ENCODE measurements at places on chromosomes 6 and 20.

DNA sequence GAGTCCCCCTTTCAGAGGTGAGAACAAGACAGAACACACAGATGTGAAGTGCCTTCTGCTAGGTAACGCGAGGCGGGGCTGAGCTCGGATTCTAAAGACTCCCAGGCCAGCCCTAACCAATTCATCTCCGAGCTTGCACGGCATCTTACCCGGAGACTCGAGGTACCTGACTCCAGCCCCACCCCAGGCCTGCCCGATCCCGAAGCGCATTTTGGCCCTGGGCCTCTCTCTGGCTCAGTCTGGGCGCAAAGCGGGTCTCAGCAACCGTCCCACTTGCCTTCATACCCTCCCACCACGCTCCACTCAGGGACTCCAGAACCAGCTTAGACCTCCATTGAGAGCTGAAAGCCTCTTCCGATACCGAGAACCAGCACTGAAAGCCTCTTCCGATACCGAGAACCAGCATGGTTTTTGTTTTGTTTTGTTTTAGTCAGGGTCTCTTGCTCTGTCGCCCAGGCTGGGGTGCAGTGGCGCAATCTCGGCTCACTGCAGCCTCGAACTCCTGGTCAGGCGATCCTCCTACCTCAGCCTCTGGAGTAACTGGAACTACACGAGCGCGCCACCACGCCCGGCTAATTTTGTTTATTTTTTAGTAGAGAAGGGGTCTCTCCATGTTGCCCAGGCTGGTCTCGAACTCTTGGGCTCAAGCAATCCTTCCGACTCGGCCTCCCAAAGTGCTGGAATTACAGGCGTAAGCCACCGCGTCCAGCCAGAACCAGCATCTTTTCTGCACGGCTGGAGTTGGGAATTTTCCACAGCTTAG lies 557 bp upstream of the DYNLRB1 start:
- no peak for DNase-seq

- no peak for DNase-seq
Measured at GRCh38 chr20:62639765-62640164, 2.5 kb upstream of the SLCO4A1 start.

GRCh38 chr6:142830116-142830710 lies 114.8 kb downstream of the HIVEP2 start:
- no peak for DNase-seq

GRCh38 chr6:167219967-167220512 lies 62.3 kb upstream of the GPR31 start:
- DNase-seq = no peak

DNA sequence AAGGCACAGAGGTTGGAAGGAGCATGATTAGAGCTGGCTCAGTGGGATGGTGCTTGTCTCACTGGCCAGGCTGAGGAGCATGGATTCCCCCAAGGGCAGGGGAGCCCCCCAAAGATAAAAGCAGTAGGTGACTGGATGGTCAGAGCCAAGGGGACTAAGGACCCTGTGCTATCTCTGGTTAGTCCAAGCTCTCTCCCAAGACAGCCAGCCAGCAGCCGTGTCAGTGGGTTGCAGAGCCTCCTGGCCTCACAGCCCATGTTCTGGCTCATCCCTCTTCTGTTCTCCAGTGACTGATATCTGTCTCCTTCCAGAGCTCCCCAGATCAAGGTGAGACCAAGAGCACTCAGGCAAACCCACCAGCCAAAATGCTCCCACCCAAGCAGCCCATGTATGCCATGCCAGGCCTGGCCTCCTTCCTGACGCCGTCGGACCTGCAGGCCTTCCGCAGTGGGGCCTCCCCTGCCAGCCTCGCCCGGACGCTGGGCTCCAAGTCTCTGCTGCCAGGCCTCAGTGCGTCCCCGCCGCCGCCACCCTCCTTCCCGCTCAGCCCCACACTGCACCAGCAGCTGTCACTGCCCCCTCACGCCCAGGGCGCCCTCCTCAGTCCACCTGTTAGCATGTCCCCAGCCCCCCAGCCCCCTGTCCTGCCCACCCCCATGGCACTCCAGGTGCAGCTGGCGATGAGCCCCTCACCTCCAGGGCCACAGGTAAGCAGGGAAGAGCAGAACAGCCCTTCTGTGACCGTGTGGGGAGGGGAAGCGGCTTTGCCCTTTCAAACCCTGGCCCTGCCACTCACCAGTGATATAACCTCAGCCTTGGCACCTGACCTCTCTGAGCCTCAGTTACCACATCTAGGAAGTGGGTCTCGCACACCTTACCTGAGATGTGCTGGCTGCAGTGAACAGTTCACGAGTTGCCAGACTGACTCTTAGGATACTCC lies 121.3 kb downstream of the JPH2 start:
- no peak for DNase-seq

- no peak for DNase-seq
Measured at GRCh38 chr6:33344701-33345697, 27.5 kb upstream of the ZBTB22 start.

- DNase-seq = no peak
Measured at GRCh38 chr6:32666420-32667300, at the start of gene HLA-DQB1. HLA-DQB1 (minus strand) TSS chr6:32666657; CDS start chr6:32666607, 50 bp downstream.

GRCh38 chr6:52104979-52105378 lies 17.6 kb upstream of the PKHD1 start:
- no peak for DNase-seq

GRCh38 chr20:37408302-37409193 lies 62.6 kb downstream of the SRC start:
- DNase-seq = no peak

GRCh38 chr6:56699066-56699654 lies 56.5 kb upstream of the DST start:
- DNase-seq = no peak

DNA sequence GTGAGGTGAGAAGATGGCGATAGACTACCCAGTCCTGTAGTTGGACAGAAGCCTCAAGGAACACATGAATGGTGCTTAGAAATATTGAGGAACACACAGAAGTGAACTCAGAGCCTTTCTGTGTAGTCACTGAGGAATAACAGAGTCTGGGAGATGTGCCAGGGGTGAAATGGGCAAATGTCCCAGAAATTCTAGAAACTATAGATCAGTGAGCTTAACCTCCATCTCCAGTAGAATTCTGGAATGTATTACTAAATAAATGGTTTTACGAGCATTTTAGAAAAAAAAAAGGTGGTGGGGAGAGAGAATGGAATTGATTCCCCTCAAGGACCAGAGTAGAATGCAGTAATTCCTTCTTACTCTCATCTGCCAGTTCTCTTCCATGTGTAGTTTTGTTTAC lies 380.0 kb downstream of the LMBRD1 start:
- no peak for DNase-seq

DNA sequence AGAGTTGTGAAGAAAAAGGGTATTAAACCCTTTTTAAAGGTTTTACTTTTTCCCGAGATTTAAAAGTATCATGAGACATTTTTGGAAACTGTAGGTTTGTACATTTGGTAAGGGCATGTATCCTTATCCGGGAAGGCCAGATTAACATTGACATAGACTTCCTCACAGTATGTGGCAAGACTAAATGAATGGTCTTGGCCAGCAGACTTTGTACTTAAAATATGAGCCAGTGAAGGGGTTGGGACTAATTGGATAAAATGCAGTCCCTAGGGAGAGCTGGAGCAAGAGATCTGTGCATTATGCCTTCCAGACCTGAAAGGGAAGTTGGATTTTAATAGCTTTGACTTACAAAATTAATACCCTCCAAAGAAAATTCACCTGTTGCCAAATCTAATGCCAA lies 60.4 kb upstream of the CCN2 start:
- DNase-seq = no peak

GRCh38 chr6:12165297-12165696 lies 124.9 kb upstream of the EDN1 start:
- no peak for DNase-seq

- DNase-seq = no peak
Measured at GRCh38 chr20:60338556-60338955, 380.3 kb downstream of the CDH26 start.

GRCh38 chr20:50571466-50571865 lies 61.3 kb downstream of the PTPN1 start:
- no peak for DNase-seq

GRCh38 chr6:13615792-13616120 lies 621 bp downstream of the NOL7 start:
- no peak for DNase-seq

DNA sequence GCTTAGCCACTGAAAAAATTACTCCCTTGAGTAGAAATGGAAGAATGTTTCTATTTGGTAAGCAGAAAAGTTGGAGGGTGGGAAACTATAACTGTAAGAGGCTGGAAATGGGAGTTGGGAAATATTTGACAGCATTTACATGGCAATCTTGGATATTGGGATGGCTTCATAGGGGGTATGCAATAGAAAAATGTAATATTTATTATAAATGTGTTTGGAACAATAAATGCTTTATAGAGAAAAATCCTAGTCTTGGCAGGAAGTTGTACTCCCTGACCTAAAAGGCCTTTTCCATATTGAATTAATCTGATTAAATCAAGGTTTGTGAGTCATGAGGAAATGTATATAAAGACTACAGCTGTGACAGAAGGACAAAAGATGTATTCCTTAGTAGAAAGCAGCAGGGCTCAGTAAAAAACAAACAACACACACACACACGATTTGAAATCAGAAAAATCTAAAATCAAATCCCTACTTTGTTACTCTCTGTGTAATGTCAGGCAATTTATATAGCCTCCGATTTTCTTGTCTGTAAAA lies 272.3 kb downstream of the CD109 start:
- DNase-seq = no peak

- DNase-seq = peak; percentile 31
Measured at GRCh38 chr6:138795809-138796603, at the start of gene ECT2L. ECT2L (plus strand) TSS chr6:138796087; CDS start chr6:138813275, 17,188 bp downstream.

DNA sequence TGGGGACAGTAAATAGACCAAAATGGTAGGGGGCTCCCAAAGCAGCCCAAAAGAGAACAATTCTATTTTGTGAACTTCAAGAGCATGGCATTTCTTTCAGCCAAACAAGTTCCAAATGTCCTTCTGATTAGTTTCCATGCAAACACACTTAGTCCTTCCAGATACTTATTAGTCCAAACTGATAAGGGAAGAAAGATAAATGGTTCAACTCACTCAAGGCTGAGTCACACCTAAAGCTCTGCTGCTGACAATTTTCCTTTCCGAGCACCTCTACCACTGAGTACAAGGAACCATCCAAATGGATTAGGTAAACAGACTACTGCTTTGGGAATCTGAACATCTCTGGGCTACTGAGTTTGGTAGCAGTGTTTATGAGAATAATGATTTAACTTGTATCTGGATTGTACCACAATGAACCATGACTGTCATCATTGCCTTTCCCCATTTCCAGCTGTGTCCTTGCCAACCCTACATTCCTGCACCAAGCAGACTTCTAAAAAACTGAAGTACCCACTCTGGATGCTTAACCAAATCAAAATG lies 71.2 kb downstream of the TNFRSF21 start:
- DNase-seq = no peak

- no peak for DNase-seq
Measured at GRCh38 chr6:41228616-41229015, 467 bp downstream of the TREML4 start.

- no peak for DNase-seq
Measured at GRCh38 chr6:158784505-158784904, 34.7 kb downstream of the EZR start.

- no peak for DNase-seq
Measured at GRCh38 chr20:44388466-44389023, 33.0 kb downstream of the HNF4A start.

GRCh38 chr20:47748069-47748468 lies 37.2 kb downstream of the SULF2 start:
- no peak for DNase-seq

DNA sequence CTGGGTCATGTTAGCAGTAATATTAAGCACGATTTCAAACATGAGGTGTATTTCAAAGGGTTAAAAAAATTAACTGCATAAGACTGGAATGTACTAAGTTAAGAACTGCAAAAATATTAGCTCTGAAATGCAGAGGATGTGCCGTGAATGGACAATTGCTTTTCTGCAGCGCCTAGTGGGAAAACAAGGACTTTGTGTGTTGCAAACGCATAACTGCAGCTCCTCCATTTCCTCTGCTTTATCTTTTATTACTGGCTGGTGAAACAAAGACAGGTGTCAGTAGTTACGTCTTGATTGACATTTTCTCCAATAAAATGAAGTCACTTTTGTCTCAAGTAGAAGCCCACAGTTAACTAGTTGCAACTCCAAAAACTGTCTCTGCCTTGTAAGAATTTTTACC lies 1.7 kb downstream of the PDE7B start:
- DNase-seq = no peak

DNA sequence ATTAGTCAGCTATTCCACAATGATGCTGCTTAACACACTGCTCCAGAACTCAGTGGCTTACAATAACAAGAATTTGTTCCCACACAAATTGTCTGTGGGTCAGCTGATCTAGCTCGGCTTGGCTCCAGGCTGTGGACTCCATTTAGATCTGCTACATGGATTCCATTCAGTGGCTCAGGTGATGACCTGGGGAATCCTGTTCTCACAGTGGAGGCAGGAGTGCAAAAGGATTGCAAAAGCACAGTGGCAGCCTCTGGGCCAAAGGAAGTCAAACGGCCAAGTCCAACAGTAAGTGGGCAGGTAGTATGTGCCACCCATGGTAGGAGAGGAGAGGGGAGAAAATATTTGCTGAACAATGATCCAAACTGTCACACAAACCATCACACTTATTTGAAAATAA lies 15.8 kb upstream of the LRRN4 start:
- no peak for DNase-seq

GRCh38 chr6:105990151-105990550 lies 96.0 kb upstream of the PRDM1 start:
- no peak for DNase-seq

GRCh38 chr6:30601815-30602641 lies 15.0 kb downstream of the PPP1R10 start:
- no peak for DNase-seq

- DNase-seq = no peak
Measured at GRCh38 chr6:127383988-127384387, 40.6 kb upstream of the ECHDC1 start.

GRCh38 chr6:152232501-152233151 lies 404.5 kb downstream of the SYNE1 start:
- no peak for DNase-seq

DNA sequence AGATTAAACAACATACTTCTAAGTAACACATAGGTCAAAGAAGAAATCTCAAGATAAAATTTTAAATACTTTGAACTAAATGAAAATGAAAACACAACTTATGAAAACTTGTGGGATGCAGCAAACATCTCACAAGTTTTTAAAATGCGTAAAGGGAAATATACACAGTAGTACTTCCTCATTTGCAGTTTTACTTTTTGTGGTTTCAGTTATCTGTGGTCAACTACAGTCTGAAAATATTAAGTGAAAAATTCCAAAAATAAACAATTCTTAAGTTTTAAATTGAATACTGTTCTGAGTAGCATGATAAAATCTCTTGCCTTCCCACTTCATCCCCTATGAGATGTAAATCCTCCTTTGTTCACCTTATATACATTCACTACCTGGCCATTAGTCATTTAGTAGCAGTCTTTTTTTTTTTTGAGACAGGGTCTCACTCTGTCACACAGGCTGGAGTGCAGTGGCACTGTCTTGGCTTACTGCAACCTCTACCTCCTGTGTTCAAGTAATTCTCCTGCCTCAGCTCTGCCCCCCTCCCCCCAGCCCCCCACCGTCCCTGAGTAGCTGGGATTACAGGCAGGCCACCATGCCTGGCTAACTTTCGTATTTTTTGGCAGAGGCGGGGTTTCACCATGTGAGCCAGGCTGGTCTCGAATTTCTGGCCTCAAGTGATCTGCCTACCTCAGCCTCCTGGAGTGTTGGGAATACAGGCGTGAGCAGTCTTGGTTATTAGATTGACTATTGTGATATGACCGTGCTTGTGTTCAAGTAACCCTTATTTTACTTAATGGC lies 154.6 kb upstream of the AHI1 start:
- DNase-seq = no peak
